ENCODE measurements at places on chromosomes 7 and 10. TPM values are rescaled to one million over a fixed set of nuclear protein-coding genes. Genes with fewer than 3 reads are reported as not detected.

Gene CYP3A5
- total RNA-seq: not detected

DNA sequence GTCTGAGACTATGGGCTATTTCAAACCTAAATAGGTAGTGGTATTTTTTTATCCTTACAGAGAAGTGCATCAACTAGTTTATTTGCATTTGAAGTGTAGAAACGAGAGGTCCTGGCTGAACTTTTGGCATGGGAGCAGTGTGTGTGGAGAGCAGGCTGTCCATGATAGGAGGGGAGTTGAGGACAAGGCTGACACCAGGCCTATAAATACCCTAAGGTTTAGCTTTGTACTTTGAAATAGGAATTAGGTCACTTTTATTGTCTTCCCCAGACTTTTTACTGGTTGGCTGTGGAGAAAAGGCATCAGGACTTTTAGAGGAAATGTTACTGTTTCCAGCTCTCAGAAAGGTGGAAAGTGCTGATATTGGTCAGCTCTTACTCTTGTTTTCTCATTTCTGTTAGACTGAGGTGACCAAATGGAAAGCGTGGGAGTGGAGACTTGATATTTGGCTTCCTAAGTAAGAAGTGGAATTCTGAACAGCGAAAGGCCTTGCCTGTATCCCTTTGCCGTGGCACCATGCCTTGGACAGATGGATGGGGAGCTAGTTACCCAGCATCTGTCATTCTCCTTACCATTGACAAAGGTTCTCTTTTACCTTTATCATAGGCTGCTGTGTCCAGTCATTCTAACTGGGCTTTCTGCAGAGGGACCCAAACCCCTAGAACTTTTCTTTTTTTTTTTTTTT is 46.0 kb downstream of the GBF1 start:
- no peak for DNase-seq

Gene ADAMTS14
- total RNA-seq: 0.97 TPM

GRCh38 chr10:101718690-101719275 is 23.8 kb upstream of the FBXW4 start:
- no peak for DNase-seq

Gene FAM53B
- 10.1 TPM for total RNA-seq

GRCh38 chr7:128731184-128731583 is 8.0 kb upstream of the CALU start:
- DNase-seq: no peak

Gene OR2A1
- 0.13 TPM for total RNA-seq

DNA sequence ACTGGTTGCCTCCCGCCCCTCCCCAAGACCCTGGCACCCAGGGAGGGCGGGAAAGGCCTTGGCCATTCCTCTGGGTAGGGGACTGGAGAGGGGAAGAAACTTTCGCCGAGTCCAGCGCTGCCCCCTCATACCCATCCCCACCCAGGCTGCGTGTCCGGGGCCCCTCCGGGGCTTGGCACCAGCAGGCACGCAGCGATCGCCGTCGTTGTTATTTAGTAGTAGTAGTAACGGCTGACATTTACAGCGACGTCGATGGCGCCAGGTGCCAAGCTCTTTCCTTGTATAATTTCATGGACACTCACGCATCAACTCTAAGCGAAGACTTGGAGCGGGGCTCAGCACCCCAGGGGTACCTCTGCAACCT is 3.3 kb upstream of the PDGFA start:
- DNase-seq: no peak

Gene BAZ1B
- 49.4 TPM for total RNA-seq

GRCh38 chr7:135193615-135194081 is 17.7 kb downstream of the WDR91 start:
- DNase-seq: peak; percentile 77

DNA sequence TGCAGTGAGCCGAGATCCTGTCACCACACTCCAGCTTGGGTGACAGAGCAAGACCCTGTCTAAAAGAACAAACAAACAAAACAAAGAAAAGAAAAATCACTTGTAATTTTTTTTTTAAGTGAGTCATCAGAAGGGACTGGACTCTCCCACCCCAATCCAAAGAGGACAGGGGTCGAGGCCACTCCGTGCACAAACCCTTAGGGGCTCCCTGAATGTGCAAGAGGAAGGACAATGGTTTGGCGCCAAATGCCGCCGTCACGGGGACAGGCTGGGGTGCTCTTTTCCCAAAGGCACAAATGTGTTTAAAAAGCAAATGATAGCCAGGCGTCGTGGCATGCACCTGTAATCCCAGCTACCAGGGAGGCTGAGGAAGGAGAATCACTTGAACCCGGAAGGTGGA is 23.8 kb downstream of the RCC1L start:
- DNase-seq: no peak

GRCh38 chr7:28266402-28266801 is 85.8 kb upstream of the JAZF1 start:
- DNase-seq: no peak

DNA sequence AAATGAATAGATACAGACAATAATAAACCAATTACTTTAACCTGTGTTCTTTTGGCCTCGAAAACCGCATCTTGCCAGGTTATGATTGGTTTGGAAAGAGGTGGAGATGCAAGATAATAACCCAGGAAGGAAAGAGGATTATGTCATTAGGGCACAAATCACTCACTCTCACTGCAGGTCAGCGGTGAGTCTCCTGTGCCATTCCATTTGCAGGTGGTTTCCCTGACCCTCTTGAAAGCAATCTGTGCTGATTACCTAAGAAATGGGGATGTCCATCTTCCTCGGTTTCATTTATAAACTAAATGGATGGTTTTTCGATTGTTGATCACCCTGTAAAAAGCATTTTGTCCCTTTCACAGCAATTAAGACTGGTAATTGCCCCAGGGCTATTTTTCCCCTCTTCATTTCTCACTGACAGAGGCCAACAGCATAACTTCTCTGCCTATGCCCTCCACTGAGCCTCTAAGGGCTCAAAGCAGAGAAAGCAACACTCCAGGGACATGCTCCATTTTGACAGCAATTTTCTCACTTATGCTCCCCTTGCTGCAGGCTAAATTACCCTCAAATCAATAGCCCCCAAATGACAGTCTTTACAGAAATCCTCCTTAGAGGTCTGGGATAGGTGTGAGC is 257.5 kb downstream of the IPMK start:
- no peak for DNase-seq

- peak; percentile 51 for DNase-seq
Observed at GRCh38 chr10:22932626-22933370, 4.9 kb downstream of the ARMC3 start.

- DNase-seq: no peak
Observed at GRCh38 chr7:11589251-11589650, 242.7 kb downstream of the THSD7A start.

DNA sequence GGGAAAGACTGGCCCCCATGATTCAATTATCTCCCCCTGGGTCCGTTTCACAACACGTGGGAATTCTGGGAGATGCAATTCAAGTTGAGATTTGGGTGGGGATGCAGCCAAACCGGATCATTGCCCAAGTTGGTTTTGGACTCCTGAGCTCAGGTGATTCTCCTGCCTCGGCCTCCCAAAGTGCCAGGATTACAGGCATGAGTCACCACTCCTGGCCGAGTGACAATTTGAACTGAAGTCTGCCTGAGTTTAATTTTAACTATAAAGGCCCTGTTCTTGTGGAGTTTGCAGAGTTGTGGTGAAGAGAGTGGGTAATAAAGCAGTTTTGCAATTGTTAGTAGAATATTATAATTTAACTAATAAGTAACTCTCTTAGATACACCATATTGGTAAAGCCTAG is 78.3 kb downstream of the GALNT17 start:
- DNase-seq: no peak

DNA sequence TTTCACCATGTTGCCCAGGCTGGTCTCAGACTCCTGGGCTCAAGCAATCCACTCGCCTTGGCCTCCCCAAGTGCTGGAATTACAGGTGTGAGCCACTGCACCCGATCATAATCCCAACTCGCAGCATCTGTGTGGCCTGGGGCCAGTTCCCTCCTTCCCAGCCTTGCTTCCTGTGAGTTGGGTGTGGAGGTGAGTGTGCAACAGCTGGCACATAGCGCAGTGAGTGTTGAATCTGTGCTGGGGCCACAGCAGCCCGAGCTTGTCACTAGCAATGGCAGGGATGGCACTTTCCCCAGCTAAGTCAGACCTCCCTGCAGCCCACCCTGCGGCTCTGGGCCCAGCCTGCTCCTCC is 12.2 kb downstream of the TMEM184A start:
- no peak for DNase-seq

- no peak for DNase-seq
Observed at GRCh38 chr10:109239371-109239770, 683.9 kb downstream of the XPNPEP1 start.

DNA sequence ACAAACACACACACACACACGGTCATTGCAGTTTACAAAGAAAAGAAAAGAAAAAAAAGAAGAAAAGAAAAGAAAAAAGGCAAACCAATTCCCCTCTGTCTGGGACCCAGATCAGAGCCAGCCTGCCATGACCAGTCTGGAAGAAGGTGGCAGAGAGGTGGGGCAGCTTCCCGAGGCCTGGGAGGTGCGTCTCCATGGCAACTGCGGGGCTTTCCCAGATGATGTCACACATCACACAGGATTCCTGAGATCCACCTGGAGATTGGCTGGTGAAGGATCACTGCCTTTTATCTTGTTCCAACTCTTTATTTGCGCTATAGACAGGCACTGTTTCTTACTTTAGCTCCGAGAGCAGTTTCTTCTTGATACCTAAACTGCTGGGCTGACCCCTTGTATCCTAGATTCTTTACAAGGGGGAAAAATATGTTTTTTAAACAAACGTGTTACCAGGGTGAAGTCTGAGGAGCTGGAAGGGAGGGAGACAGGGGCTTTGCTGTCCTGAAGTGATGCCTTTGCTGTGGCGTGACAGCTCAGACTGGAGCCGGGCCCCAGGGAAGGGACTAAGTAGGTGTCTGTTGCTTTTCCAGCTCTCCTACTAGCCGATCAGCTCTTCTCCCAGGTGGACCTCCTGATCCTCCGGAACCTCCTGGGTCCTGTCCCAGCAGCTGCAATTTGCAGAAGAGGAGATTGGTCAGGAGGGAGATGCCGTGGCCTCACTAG is 298.5 kb downstream of the KLF6 start:
- DNase-seq: peak; percentile 34

DNA sequence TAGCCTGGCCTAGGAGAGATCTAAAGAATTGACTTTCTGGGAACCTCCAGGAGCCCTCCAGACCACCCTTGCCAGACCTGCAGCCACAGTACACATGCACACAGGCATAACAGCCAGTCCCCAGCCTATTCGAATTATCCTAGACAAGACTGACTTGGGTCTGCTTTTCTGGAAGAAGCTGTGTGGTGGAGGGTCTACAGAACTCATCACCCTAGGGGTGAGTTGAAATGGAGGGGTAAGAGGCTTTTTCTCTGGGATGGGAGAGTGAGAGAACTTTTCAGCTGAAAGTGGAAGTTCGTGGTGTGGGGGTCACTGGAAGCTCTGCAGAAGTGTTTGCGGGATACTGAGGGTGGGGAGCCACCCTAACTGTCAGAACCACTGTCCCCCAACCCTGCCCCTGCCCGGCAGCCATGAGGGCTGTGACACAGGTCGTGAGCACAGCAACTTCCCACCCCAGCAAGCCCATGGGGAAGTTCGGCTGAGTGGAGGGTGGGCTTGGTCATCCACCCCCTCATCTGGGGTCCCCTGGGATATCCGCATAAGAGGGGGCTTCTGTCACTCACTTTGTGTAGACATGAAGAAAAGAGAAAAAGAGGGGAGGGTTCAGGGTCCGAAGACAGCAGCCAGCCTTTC is 7.8 kb downstream of the TLX1 start:
- no peak for DNase-seq

Gene RNF148
- not detected for total RNA-seq

Gene KCP
- not detected for total RNA-seq

GRCh38 chr7:14938181-14938580 is 35.6 kb upstream of the DGKB start:
- no peak for DNase-seq

- DNase-seq: no peak
Observed at GRCh38 chr10:31762316-31762715, 166.3 kb downstream of the ARHGAP12 start.

- DNase-seq: no peak
Observed at GRCh38 chr7:117707080-117707479, 166.2 kb downstream of the CTTNBP2 start.

Gene MBL2
- not detected for total RNA-seq

DNA sequence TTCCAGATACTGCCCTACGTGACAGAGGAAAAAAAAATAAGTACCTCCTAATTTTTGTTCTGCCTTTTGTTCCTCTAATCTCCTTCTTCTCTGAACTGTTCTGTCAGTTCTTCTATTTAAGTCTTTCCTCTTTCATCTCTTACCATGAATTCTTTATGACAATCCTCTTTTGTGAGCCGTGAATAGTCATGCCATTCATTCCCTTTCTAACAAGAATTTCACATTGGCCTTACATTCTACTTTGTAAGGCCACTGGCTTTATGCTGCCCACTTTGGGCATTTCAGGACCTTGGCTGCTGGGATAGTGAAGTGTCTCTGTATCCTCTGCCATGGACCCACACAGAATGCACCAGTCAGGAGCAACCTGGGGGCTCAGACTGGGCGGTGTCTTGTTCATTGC is 52.9 kb downstream of the ATOH7 start:
- no peak for DNase-seq

GRCh38 chr7:25025218-25025671 is 45.3 kb upstream of the OSBPL3 start:
- peak; percentile 83 for DNase-seq

DNA sequence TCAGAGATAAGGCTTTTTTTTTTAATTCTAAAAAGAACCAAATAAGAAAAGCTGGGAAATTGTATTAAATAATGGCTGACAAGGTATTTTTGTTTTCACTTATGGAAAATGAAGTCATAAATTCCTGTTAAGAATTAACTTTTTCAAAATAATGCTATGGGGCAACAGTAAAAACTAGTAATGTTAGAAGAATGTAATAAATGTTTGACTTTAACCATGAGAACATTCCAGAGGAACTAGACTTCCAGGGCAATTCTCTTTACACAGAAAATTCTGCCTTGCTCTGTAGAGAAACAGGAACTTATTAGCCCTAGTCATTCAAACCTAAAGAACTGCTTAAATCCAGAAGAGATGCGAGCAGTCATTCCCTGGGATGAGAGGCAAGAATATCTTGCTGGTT is 571.1 kb downstream of the IPMK start:
- DNase-seq: peak; percentile 82

Gene CYP26C1
- not detected for total RNA-seq

DNA sequence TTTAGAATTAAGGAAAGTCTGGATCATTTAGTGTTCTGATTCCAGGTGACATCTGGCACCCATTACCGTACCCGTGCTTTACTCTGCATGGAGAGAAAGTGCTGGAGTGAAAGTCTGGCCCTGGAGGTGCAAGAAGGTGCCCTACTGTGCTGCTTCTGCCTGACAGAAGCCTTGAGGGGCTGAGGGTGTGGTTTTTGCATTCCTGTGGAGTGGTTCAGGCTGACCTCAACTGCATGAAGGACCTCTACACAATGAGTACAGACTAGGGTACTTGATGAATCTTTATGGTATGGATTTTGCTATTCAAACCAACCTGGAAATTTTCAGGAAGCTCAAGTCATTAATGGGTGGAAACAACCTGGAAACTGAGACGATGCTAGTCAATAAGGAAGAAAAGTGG is 45.1 kb upstream of the GSAP start:
- DNase-seq: peak; percentile 22

GRCh38 chr7:17474724-17475344 is 176.4 kb downstream of the AHR start:
- no peak for DNase-seq
